OCI-LY7 (cell line): ENCODE measurements at places on chromosomes 3 and 15.
A peak's percentile ranks its signal among the peaks of the same experiment; 100 is the strongest.

- DNase-seq = no peak
Observed at GRCh38 chr3:98968824-98969223, 67.3 kb upstream of the DCBLD2 start.

- DNase-seq = peak; percentile 10
Observed at GRCh38 chr3:188583341-188584161, 429.6 kb downstream of the LPP start.

DNA sequence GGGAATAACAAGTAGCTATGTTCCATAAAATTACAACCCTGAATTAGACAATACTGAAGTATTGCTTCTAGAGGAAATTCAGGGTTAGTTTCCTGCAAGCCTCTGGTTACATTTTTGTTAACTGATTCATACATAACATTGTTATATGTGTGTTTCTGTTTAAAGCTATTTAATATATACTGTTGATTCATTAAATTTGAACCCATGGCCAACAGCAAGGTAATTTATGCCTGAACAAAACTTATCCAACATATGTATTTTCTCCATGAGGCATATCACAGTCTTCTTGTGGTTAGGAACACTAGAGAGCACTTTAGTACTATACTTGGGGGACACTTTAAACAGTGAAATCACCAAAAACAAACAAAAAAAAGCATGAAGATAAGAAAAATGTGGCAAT is 47.7 kb upstream of the PTX3 start:
- no peak for DNase-seq

GRCh38 chr3:43759297-43759782 is 68.6 kb downstream of the ABHD5 start:
- DNase-seq = peak; percentile 28

DNA sequence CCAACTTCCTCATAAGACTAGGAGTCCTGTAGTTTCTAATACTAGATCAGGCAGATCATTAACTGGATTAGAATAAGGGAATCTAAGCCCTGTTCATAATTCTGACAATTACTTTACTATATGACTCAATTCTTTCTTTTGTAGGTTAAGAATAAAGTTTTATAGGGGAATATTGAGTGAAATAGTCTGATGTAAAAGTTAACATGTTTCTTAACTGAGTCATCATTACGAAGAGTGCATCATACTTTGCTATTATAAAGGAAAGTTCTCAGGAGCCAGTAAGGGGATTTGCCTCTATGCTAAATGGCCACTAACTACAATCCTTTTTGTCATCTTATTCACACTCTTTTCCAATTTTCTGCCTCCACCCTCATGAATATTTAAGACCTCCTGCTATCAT is 63.1 kb downstream of the POLQ start:
- no peak for DNase-seq
